ENCODE measurements at places on chromosomes 4 and X.

GRCh38 chr4:94463771-94464170 lies 12.0 kb downstream of the PDLIM5 start:
- DNase-seq = no peak

DNA sequence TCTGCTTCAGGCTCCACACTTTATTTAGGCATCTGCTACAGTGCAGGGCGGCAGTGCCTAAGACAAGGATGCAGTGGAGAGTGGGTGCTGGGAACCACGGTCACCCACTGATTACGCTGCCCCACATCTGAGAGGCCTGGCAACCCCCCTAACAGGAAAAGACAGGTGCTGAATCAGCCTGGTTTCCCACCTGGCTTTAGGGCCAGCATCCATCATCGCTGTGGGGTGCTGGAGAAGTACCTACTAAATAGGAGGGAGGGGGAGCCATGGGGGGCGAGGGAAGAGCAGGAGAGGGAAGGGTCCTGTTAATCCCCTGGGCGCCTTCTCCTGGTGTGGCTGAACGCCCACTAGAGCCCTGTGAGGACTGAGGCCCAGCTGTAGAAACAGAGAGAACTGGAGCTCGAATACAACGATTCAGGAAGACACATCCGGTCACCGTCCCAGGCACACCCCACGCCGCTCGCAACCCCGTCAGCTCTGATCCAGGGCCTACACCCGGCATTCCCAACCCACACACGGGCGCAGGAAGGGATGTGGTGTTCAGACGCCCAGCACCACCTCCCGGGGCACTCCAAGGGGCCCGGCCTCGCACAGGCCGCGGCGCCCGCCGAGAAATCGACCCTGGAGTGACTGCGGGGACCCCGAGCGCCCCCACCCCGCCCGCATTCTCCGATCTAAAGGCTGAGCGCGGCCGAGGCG lies 554 bp downstream of the DCTD start:
- no peak for DNase-seq

- no peak for DNase-seq
These were observed 133.8 kb downstream of the PDGFC start for GRCh38 chr4:156837625-156838345.

- DNase-seq = no peak
These were observed 495.2 kb downstream of the PDGFC start for GRCh38 chr4:156476359-156476758.

- DNase-seq = no peak
These were observed 4.2 kb downstream of the PAK3 start for GRCh38 chrX:111100191-111100590.

DNA sequence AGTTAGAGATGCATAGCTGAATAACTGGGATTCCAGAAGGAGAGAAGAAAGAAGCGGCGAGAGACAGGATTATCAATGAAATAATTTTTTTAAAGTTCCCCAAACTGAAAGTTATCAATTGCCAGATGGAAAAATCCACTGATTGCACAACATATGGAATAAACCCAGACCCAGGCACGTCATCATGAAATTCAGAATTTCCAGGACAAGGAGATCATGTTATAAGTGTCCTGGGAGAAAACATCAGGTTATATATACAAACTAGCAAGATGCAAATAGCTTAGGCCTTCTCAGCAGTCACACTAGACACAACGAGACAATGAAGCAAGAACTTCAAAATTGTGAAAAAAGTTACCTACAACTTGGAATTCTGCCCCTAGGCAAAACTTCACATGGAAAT lies 200.0 kb downstream of the PALLD start:
- no peak for DNase-seq

- DNase-seq = no peak
These were observed 31.6 kb downstream of the LRPAP1 start for GRCh38 chr4:3500634-3501101.

GRCh38 chr4:17877661-17878060 lies 66.9 kb downstream of the NCAPG start:
- DNase-seq = no peak

DNA sequence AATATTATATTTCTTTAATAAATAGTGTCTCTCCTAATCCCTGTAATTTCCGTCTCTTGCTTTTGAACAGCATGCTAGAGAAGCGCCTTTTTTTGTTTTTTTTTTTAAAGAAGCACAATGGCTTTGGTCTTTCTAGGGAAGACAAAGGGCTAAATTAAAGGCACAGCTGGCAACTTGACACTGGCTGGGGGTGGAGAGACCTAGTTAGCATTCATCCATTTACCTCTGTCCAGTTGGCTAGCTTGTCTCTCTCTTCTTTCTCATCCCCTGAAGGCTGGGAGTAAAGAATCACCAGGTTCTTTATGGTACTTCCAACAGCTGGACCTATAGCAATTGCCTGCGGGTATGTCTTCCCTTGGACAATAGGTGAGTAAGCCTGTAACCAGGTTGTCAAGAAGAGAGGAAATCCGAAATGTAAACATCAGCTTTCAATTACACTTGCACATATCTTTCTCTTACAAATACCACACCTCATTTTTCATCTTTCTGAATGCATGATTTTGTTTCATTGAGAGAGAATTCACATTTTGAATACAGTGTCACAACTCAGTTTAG lies 178.4 kb upstream of the GPR101 start:
- no peak for DNase-seq

DNA sequence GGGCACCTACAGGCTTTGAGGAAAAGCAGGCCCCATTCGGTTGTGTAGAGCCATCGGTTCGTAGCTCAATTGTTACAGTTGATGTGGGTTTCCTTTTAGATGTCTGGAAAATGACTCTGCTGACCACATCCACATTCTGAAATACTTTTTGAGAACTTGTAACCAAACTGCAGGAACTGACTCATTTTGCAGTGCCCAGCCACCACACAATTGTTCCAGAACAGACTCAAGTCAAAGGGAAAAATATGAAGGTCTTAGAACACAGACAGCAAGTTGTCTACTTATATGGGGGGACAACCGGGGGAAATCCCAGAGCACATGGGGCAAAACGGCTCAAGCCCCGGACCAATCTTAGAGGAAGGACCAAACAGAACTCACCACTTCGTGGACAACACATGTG lies 557.6 kb upstream of the DIPK2B start:
- DNase-seq = no peak

DNA sequence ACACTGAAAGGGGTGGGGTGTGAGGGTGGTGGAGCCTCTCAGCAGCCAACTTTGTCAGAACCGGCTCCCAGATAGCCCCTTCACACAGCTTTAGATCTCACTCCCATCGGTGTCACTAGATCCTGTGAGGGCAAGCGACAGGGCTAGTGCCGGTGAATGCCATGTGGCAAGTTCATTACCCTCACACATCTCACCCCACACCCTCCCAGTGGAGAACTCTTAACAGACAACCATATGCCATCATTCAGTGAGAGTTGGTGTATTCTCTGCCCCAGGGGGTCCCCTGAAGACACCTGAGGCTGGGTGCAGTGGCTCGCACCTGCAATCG lies 15.3 kb downstream of the SEPTIN6 start:
- no peak for DNase-seq

GRCh38 chrX:31497086-31497485 lies 425.2 kb upstream of the FTHL17 start:
- no peak for DNase-seq

DNA sequence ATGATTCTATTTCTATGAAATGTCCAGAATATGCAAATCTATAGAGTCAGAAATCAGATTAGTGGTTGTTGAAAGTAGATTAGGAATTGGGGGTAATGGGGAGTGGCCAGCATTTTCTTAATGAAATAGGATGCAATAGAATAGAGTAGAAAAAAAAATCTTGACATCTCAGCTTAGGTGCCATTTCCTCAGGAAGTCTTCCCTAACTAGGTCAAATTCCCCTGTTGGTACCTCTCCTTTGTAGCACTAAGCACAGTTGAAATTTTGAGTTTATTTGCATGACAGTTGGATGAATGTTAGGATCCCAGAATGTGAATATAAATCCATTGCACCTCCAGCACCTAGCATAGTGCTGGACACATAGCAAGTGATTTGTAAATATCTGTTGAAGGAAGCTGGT lies 30.0 kb upstream of the PDK3 start:
- no peak for DNase-seq

DNA sequence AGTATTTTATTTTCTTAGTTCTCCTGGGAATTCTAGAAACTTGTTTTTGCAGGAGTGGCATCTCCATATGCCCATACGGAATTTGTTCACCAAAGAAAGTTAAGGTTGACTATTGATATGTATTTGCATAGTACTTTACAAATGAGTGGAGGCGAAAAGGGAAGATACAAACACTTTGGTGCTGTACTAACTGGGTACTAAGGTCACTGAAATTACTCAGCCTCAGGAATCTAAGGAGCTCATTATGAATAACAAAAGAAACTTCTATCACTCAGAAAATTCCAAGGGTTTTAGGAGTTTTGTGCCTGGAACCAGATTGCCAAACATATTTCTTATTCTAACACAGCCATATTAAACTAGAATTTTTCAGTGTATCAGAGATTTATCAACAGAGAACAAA lies 27.4 kb upstream of the TMPRSS11B start:
- DNase-seq = no peak

GRCh38 chr4:4491396-4491893 lies 50.4 kb downstream of the STX18 start:
- DNase-seq = no peak
